ENCODE measurements at places on chromosomes 1 and 21.

- DNase-seq = peak; percentile 66
Measured at GRCh38 chr1:209583408-209583807, at the start of gene CAMK1G. CAMK1G (plus strand) TSS chr1:209583714; CDS start chr1:209594984, 11,270 bp downstream.

DNA sequence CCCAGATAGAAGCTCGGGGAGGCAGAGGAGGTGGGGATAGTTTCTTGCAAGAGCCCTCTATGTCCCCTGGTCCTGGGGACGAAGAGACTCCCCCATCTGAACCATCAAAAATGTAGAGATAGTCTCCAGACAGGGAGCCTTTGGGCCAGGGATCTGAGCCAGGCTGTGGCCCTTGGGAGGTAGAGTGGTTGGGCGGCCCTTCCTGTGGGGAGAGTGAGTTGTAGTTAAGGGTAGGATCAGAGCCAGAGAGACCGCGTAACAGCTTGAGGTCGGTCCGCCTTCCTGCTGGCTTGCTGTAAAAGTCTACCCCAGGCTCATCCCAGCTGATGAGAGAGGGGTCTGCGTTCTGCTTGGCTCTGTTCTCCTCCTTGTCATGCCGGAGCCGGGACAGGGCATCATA lies 25.3 kb downstream of the PIK3C2B start:
- DNase-seq = no peak

GRCh38 chr1:156151093-156151688 lies 2.2 kb upstream of the SEMA4A start:
- no peak for DNase-seq

- DNase-seq = no peak
Measured at GRCh38 chr1:28456078-28456477, 49.8 kb upstream of the RCC1 start.

DNA sequence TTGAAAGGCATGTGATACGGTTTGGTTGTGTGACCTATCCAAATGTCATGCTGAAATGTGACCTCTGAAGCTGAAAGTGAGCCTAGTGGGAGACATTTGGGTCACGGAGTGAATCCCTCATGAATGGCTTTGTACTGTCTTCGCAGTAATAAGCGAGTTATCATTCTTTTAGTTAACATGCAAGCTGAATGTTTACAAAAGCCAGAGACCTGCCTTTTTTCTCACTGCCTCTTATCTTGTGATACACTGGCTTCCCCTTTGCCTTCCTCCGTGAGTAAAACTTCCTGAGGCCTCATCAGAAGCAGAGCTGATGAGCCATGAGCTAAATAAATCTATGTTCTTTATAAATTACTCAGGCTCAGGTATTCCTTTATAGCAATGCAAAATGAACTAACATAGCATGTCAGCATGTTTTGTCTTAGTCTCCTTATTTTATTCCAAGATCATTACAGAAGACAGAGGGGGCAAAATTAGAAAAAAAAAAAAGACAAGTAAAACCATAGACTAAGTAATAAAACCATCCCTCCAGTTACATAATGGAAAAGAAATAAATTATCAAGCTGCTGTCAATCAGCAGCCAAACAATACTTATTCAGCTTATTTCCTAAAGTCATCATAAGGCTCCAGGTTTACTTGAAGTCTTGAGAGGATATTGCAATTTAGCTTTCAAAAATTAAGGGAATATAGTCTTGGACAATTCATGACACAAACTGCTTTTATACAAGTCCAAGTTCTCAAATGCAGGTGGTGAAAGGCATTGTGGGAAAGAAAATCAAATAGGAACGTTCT lies 12.1 kb downstream of the RGS18 start:
- peak; percentile 4 for DNase-seq

- peak; percentile 29 for DNase-seq
Measured at GRCh38 chr1:245807306-245807705, 652.5 kb downstream of the KIF26B start.

GRCh38 chr1:181061891-181062835 lies 26.3 kb upstream of the IER5 start:
- DNase-seq = no peak

DNA sequence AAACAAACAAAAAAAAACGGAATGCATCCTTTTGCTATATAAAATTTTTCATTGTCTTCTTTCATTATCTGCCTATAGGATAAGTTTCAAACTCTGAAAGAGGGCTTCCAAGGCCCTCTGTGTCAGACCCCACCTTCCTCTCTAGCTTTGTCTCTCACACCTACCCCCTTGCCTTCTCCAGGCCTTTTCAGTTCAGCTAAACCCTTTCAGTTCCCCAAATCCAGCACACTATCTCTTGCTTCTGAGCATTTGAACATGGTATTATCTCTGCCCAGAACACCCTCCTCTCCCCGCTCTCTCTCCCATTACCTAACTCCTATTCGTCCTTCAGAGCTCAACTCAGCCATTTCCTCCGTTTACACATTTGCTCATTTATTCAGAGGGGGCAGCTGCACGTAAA lies 35.7 kb downstream of the C1orf216 start:
- DNase-seq = no peak

DNA sequence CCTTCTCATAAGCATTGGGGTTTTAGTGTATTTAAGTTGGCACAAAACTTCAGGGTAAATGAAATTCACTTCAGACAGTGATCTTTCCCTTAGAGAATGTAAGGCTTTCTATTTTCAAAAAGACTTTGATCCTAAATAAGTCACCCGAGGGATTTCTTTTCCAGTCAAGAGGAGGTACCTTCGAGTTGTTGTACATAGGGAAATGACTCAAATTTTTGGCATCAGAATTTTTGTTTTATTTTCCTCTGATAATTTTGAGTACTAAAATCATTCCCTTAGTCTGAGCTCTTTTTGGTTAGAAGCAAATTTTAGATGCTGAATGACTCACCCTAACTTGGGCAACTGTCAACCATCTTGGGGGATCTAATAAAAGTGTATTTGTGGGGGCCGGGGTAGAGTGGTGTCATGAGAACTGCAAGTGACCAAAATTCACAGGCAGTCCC lies 193.9 kb downstream of the DHRS3 start:
- no peak for DNase-seq

GRCh38 chr1:167871331-167871730 lies 42.6 kb downstream of the ADCY10 start:
- no peak for DNase-seq

- DNase-seq = no peak
Measured at GRCh38 chr1:232789651-232790050, 15.6 kb upstream of the MAP10 start.

GRCh38 chr1:19654886-19655717 lies 9.6 kb upstream of the HTR6 start:
- DNase-seq = no peak

- no peak for DNase-seq
Measured at GRCh38 chr1:240387051-240387450, 224.9 kb downstream of the GREM2 start.

- no peak for DNase-seq
Measured at GRCh38 chr1:7538849-7539768, 232.0 kb upstream of the VAMP3 start.

DNA sequence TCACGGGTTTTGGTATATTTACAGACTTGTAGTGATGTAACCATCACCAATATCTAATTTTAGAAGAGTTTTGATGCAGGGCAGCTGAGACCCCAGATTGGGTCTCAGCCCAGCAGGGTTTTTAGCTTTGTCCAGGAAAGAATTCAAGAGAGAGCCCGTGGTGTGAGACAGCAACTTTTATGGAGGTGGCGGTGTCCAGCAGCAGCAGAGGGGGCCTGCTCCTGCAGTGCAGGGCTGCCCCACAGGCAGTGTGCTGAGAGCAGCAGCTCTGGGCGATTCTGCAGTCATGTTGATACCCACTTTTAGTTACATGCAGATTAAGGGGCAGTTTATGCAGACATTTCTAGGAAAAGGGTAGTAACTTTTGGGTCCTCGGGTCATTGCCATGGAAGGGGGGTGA lies 1.8 kb upstream of the EPHX1 start:
- DNase-seq = no peak

DNA sequence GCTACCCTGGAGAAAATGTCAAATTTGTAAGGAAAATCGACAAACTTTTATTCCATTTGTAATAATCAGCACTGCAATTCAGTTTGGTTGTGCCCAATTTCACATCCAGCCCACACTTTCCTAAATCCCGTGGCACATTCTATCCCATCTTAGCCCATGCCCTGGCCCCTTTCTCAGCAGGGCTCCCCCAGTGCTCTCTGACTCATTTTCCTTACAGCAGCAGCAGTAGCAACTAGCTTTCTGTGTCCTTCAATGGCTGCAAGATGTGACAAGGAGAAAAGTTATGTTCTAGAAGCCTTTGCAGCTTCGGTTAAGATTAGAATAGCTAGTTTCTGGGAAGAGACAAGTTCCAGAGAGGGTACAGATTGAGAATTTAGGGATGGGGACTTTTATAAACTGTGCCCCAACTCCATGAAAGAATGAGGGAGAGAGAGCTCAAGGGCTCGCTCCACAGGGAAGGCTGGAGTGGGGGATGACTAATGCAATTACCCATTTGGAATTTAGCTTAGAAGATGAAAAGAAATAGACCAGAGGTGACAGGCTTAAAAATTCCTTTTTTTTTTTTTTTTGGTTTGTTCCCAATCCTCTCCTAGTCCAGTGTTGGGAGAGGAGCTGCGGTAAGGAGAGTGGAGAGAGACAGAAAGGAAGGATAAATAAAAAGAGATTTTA lies 47.0 kb upstream of the POU2F1 start:
- DNase-seq = no peak

GRCh38 chr1:42524330-42524729 lies 61.2 kb downstream of the CCDC30 start:
- no peak for DNase-seq

GRCh38 chr21:38807986-38808385 lies 2.3 kb downstream of the ETS2 start:
- no peak for DNase-seq

DNA sequence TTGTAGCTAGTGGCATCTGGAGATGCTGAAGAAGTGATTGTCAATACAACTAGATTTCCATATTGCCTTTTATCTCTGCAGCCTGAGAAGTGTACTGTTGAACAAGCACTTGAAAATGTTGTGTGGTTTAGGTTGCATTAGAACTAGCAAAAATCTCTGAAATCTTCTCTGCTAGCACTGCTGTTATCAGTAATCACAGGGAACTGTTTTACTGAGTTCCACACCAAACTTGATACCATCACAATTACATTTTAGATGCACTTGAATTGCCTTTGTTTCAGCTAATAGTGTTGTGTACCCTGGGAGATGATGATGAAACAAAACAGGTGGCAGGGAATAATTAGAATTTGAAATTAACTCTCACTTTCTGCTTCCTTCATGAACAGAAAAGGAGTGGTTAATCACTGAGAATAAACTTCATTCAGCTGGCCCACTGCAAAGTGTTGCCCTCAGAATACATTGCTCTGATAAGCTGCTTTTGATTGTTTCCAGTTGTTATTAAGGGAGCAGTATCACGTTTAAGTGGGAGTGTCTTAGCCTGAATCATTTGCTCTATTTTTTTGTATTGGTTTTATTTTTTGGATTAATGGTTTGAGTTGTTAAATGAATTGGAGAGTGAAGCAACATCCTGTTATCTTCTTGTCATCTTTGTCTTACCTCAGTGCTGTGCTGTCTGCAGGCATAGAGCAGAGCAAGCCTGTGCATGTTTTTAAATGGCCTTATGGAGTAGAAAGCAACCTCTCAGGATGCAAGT lies 13.0 kb downstream of the FAM20B start:
- no peak for DNase-seq

- no peak for DNase-seq
Measured at GRCh38 chr21:20942523-20942922, 55.7 kb upstream of the NCAM2 start.

DNA sequence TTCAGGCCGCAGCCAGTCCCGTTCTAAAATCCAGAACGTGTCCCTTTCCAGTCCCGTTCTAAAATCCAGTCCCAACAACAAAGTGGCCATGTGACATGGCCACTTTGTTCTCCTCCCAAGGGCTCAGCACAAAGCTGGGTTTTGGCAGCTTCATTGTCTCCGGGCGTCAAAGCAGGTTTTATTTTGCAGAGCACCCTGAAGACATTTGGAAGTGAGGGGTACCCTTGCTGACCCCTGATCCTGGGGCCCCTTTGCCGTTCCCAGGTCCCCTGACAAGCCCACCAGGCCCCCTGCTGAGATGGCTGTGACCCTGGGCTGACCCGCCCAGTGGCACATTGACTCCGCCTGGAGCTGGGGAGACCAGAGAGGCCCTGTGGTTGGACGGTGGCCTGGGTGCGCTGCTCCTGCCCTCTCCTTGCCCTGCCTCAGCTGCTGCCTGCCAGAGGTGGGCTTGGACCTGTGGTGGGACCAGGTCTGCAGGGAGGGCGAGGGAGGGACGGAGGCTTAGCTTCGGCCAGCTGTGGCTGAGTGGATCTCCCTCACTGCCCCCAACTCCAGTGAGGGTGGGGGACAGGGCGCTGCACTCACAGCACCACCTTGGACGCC lies 4.3 kb downstream of the PFKL start:
- DNase-seq = no peak

GRCh38 chr1:186905561-186905960 lies 76.8 kb downstream of the PLA2G4A start:
- DNase-seq = no peak

DNA sequence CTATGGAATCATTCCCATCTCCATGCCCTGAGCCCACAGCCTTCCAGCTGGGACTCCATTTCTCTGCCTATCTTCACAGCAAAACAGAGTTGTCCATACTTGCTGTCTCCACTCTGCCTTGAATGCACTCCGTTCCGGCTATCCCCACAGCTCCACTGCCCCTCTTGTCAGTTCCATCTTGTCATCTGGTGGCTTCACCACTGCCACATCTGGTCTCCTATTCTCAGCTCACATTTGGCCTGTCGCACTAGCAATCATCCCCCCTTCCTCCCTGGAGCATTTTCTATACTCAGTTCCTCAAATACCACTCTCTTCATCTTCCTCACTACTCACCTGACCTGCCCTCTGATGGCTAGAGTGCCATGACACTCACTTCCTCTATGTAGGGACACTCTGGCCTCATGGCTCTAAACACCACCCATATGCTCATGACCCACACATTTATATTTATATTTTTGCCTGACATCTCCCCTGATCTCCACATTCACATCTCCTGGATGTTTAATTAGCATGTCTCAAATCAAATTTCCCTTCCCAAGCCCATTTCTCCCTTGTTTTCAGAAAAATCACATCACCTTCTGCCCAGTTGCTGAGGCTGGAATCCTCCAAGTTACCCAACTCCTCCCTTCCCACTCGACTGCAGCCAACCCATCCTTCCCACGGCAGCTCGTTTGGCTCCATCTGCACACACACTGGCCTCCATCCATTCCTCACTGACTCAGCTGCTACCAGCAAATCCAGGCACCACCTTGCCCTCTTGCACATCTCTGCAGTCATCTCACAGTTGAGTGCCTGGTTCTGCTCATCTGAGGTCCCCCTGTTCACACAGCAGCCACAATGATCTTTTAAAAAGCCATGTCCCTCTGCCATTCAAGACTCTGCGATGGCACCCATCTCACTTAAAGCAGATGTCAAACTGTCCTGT lies 6.1 kb downstream of the ZNF692 start:
- DNase-seq = no peak

Measured in stomach (tissue), 19 donors.